Urinary bladder (tissue), 4 donors: ENCODE measurements at places on chromosomes 7 and 10.

DNA sequence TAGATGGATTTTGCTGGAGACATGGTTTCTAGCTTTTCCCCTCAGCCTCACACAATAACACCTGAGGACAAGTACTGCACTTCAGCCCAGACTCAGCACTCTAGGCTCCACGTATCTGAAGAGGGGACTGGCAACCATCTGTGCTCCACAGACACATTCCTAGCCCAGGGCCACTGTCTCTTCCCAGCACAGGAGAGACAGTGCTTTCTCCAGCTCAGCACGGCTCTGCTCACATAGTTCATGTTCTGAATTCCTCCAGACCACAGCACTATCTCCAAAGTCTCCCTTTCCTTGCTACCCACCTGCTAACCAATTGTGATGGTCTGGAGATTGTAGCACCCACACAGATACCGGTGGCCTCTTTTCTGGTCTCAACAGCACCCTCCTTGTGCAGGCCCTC lies 114.5 kb downstream of the HTR7 start:
- DNase-seq, result no peak

DNA sequence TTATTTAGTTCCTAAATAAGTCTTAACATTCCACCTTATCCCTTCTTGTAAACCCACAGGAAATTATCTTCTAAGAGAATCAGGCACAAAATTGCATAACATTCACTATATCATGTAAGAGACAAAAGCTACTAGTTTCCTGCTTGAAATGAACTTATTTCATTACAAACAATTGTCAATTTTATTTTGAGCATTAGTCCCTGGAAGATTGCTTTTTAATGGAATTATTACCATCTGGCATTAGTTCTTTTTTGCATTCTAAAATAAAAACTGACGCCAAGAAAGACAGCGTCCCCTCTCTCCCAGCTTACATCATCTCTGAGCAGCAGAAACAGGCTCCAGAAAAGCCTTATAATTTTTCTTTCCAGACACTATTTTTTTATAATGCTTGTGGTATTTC lies 121.8 kb downstream of the NOC3L start:
- peak; percentile 49 for DNase-seq

GRCh38 chr10:44492678-44493077 lies 107.8 kb upstream of the CXCL12 start:
- no peak for DNase-seq

GRCh38 chr7:421136-421991 lies 98.3 kb downstream of the PDGFA start:
- DNase-seq, result no peak

GRCh38 chr10:62249957-62250356 lies 18.7 kb downstream of the RTKN2 start:
- DNase-seq, result no peak

DNA sequence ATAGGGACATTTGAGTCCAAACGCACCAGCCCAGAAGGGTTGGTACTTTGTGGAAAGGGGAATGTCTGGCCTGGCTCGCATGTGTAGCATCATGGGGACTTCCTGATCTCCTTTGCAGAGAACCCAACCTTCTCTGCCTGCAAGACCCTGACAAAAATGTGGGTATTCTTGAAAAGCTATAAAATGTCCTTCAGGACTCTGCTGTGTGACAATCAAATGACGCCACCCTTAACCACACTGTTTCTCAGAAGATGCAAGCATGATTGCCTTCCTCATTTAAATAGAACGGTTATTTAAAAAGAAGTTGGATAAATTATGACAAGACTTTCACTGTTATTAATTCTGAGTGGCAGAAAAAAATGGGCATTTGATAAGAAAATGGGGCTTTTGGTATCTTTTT lies 15.1 kb upstream of the GPR15LG start:
- DNase-seq, result no peak

DNA sequence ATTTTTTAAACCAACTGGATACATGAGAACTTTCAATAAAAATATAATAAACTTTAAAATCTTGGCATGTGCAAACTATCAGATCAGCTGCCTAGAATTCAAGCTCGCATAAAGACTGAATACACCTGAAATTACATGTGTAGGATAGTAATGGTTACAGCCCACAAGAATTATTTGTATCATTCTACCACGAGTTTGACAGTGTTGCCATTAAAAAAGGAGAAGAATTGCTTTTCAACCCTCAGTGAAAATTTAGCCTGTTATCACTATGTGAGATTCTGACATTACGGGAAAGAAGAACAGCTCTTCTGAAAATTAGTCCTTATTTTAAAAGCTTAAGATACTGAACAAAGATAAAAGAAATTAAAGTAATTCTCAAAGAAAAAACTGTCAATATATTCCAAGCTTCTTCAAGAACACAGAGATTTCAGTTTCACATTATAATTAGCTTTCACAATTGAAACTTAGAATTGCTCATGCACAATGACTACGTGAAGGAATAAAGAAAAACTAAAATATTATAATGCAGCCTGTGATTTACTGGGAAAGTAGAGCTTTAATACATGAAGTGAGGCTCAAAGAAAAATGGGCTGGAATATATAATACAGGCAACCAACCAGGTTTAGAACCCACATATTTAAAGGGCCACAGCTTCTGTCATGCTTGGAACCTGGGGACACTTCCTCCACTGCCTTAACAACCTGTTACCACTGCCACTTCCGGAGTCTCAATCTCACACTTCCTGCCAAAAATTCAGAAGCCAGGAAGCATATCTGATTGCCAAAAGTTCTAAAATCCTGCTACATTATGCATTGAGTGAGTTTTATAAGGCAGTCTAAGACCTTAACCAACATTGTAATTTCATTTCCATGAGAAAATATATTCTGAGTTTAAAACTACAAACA lies 23.2 kb downstream of the TPK1 start:
- no peak for DNase-seq

- no peak for DNase-seq
Measured at GRCh38 chr7:120114626-120115025, 158.3 kb upstream of the KCND2 start.

GRCh38 chr10:96390460-96390864 lies 31.7 kb upstream of the OPALIN start:
- no peak for DNase-seq

- no peak for DNase-seq
Measured at GRCh38 chr10:6704896-6705295, 124.8 kb upstream of the PRKCQ start.

GRCh38 chr7:80330434-80330833 lies 181.4 kb downstream of the GNAT3 start:
- no peak for DNase-seq

- DNase-seq, result no peak
Measured at GRCh38 chr7:29102558-29103151, 43.7 kb downstream of the CPVL start.

- no peak for DNase-seq
Measured at GRCh38 chr7:151404216-151405011, 5.4 kb downstream of the WDR86 start.

GRCh38 chr7:152074673-152075072 lies 49.2 kb downstream of the GALNT11 start:
- DNase-seq, result no peak

- DNase-seq, result no peak
Measured at GRCh38 chr7:66699998-66700397, 40.5 kb upstream of the RABGEF1 start.

GRCh38 chr7:4713183-4713784 lies 31.2 kb downstream of the FOXK1 start:
- DNase-seq, result no peak

DNA sequence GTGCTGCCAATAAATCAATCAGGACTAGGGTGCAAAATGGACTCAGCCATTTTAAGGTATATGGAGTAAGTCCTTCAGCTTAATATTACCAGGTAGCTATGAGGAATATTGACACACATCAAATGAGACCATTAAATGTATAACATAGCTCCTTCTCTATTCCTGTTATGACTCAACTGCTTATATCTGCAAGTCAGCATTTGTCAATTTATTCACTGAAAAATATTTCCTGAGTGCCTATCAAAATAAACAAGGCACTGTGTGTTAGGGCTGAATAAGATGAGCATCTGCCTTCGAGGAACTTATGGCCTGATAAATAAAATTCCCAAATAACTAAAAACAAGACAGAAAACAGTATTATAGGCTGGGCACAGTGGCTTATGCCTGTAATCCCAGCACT lies 113.8 kb downstream of the CDK6 start:
- no peak for DNase-seq

- no peak for DNase-seq
Measured at GRCh38 chr7:27103489-27104226, 1.2 kb upstream of the HOXA2 start.

DNA sequence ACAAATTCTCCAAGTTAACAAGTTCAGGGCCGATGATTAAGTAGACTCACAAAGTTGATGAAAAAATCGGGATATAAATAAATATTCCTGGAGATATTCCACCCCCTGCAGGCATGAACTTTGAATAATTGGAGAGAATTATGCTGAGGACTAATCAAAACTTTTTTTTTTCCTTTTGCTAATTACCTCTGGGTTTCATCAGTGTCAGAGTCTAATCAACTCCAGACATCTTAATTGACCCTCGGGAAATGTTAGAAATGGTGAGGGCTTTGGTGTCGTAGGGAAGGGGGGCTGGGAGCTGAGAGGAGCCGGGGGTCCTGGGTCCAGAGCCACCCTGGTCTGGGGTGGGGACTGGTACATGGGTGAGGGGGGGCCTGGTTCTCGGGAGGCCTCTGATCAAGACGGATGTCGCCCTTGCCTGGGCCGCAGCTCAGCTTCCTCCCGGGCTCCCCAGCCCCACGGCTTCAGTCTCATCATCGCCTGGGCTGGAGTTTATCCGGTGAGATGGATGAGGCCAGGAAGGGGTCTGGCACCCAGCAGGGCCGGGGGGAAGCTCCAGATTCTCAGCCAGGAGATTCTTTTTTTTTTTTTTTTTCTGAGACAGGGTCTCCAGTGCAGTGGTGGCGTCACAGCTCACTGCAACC lies 30.4 kb upstream of the ELFN1 start:
- no peak for DNase-seq

GRCh38 chr7:103799298-103799697 lies 190.2 kb downstream of the RELN start:
- DNase-seq, result no peak

- no peak for DNase-seq
Measured at GRCh38 chr7:140923358-140924006, 1.2 kb downstream of the BRAF start.

DNA sequence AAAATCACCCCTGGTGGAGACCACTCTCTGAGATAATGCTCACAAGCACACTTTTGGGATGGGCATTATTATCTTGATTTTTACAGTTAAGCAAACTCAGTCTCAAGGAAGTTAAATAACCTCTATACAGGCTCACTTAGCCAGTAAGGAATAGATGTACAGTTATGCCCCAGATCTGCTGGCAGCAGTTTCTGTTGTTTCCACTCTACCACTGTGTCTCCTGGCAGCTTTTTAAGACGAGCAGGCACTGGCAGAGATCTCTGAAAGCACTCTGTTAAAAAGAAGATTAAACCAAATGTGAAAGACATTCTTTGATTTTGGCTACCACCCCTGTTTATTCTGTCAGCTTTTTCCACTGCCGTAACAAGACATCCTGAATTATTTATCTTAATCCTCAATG lies 73.2 kb downstream of the SRI start:
- DNase-seq, result no peak

DNA sequence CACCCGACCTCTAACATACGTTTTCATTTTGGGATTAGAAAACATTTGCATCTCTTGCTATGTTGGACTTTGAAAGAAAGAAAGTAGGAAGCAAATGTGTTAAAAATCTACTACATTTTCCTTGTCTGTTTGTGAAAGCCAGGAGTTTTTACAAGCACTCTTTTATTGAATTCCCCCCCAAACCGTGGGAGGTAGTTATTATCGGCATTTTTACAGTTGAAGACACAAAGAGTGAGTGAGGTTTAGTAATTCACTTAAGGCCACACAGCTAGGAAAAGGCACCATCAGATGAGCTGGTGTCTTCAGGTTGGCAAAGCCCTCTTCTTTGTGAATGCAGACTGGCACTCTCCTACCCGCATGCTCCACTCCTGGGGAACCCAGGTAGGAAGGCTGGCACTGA lies 23.5 kb upstream of the SFMBT2 start:
- DNase-seq, result no peak
